ENCODE measurements at places on chromosomes 4 and X. TPM values are rescaled to one million over a fixed set of nuclear protein-coding genes. Genes with fewer than 3 reads are reported as not detected.

FGB gene
- 1.5 TPM for total RNA-seq

DNA sequence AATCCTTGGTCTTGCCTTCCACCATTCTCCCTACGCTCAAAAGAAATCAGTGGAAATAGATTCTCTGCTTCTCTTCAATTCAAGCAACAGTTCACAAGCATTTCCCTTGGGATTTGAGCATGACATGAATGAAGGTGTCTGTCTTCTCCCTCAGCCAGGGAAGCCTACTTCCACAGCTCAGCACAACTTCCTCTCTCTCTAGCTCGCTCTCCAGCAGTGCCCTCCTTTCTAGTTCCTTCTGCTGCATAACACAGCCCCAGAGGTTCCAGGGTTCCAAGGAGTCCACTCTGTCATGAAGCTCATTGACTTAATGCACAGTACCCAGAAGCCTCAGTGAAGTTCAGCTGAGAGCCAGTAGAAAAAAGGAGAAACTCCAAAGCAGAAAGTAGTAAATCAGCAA is 81.3 kb downstream of the PLS3 start:
- DNase-seq = no peak

DNA sequence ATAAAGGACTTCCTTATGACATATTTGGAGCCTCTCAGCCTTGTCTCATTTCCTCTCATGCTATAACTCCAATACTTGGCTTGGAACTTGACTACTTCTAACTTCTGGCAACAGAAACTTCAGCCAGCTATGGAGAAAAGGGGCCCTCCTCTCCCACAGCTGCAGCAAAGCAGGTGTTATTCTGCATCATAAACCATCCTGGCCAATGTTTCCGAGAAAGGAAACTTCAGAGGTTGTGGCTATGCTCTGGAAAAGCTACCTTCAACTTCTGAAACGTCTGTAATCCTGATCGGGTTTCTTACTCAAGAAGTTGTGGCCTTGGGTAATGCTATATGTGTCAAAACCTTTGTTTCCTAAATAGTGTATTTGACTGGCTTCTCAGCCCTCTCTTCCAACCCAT is 109.5 kb upstream of the CDX4 start:
- DNase-seq = no peak

GRCh38 chrX:118350706-118351105 is 4.8 kb downstream of the WDR44 start:
- no peak for DNase-seq

GRCh38 chr4:171718069-171718468 is 95.1 kb upstream of the GALNTL6 start:
- no peak for DNase-seq

MAGEA2 gene
- total RNA-seq = not detected

DNA sequence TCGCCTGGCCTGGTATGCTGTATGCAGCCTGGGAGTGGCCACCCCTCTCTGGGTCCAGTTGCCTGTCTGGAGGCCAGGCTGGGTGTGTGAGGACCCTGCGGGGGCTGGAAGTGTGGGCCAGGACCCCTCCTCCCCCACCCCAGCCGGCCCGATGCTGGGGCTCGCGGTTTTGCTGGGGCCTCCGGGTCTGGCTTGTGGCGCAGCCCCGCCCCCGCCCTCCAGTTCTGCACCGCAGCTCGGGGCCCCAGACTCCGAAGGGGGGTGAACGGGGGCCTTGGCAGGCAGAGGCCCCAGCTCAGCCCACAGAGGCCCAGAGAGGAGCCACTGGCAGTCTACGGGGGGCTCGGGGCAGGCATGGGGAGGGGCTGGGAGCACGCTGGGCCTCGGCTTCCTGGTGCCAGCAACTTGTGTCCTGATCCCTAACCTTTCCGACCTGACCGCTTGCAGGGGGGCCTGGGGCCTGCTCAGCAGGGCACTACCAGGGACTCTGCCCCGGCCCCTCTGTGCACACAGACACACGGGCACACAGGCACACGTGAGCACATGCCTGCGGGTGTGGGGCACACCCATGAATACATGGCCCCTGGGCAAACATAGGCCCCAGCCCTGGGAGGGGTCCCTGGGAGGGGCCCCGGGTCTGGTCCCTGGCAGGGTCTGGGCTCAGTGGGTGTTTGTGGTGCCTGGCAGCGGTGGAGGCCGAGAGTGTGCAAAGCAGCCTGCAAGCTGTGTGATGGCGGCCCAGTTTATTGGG is 21.4 kb upstream of the FGFR3 start:
- no peak for DNase-seq

GRCh38 chr4:89356086-89356485 is 48.5 kb upstream of the GPRIN3 start:
- no peak for DNase-seq

DNA sequence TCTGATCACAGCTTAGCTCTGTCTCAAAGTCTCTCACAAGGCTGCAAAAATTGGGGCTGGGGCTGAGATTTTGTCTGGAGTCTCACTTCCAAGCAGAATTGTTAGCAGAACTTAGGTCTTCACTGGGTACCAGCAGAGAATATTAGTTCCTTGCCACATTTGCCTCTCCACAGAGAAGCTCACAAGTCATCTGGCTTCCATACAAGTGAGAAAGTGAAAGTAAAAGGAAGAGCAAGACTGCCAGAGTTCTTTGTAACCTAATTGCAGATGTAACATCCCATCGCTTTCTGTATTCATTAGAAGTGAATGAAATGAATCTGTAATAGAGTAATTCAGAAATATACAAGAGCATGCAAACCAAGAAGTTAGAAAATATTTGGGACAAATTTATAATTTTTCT is 624.1 kb upstream of the GNPDA2 start:
- no peak for DNase-seq

GRCh38 chr4:109275066-109275745 is 27.3 kb downstream of the COL25A1 start:
- DNase-seq = no peak

- DNase-seq = no peak
Measured at GRCh38 chr4:121597346-121597934, 99.3 kb downstream of the ANXA5 start.

HEPH gene
- 22.2 TPM for total RNA-seq

GRCh38 chr4:2833671-2834000 is 10.0 kb upstream of the ADD1 start:
- peak; percentile 58 for DNase-seq

- no peak for DNase-seq
Measured at GRCh38 chrX:115642895-115643530, 82.0 kb downstream of the PLS3 start.

CT45A10 gene
- total RNA-seq = not detected

Data from posterior vena cava (tissue), 2 donors.